ENCODE measurements at places on chromosomes 1 and 21.

DNA sequence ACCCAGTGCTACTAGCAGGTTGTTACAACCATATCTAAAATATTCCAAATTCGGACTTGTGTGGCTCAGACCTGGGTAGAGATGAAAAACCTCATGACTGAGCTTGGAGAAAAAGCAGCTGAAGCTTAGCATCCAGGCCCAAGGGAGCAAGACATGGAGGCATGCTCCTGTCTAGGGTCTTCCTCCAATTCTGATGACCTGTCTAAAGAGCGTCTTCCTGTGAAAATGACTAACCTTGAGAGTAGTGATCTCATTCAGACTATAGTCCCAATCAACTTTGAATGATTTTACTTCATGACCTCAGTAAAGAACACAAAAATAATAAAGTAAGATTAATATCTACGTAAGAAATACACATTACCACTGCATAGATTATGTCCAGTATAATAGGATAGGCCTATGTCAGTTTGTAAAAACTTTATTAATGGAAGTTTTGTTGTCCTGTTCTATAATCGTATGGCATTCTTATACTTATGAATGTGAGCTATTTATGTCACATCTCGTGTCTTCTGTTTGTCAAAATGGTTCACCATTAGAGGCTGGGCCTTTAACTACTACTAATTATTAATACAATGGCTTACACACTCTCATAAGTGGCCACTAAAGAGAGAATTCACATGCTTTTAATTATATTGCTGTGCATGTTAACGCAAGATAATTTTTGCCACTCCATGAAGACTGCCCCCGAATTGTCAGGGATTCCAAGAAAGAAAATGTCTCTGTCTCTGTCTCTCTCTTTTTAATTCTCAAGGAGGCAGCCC lies 201.3 kb downstream of the NCAM2 start:
- DNase-seq: no peak

- DNase-seq: no peak
Measured at GRCh38 chr1:90291431-90292216, 296.7 kb downstream of the ZNF326 start.

DNA sequence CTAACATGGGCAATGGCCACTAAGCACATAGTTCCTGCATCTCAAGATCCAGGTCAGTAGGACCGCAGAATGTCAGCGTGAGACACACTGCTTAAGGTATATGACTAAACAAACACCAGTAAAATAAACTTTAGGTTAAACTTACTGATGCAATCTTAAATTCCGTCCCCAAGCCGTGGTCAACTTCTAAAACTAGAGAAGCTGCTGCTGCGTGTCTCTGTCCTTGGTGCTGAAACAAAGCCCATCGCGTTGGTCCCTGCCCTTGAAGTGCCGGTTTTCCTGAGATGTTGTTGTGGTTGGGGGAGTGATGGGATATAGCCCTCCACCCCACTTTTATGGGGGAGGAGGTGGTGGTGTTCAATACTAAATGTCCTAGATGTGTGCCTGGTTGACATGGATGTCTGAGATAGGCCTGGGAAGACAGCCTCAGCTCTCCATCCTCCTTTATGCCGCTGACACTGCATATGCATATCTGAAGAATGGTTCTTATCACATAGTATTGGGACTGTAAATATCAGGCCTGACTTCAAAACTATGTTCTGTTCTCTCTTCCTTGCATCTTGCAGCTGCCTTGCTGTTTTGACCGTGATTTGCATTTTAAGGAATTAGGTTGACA lies 72.0 kb upstream of the KCNA3 start:
- DNase-seq: no peak

DNA sequence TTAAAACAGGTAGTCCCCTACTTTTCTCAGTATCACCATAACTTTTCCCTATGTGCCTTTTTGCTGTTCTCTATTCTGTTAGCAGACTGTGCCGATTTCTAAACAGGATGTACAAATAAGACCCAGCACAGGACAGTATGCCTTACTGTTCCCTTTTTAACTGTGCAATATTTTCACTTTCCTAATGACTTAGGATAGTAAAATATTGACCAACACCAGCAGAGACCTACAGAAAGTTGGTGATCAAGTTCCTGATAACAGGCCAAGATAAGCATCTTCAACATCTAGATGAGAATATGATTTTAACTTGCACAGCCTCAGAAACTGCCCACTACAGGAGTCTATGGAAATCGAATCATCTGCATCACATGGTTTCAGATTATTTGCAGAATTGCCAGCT lies 42.0 kb downstream of the ADSS2 start:
- no peak for DNase-seq

- peak; percentile 80 for DNase-seq
Measured at GRCh38 chr1:32179443-32180185, at the start of gene TXLNA. TXLNA (plus strand) TSS chr1:32179675; CDS start chr1:32180346, 671 bp downstream.

DNA sequence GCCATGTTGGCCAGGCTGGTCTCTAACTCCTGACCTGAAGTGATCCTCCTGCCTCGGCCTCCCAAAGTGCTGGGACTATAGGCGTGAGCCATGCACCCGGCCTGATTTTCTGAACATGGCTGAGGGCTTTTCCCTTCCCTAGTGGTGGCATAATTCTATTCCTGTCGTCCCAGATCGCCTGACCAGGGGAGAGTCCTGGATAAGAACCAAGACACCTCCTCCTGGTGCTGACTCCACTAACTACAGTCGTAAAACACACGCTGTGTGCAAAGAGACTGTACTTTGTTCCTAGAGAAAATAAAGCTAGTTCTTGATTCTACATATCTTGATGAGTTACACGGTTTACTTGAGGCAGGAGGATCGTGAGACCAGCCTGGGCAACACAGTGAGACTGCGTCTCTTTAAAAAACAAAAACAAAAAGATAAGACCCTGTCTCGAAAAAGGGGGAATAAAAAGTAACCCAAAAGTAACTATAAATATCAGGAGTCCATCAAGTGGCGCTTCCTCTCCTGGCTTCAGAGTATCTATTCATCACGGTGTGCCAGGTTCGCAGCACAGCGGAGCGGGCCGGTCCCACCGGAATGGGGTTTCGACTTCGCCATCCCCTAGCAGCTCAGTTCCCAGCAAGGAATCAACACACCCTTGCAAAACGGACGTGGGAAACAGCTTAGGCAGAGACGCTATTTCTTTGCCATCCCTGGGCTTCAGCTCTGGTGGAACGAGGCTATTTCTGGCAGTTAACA lies 973 bp downstream of the SDF4 start:
- no peak for DNase-seq

GRCh38 chr1:31798433-31799195 lies 17.2 kb downstream of the SPOCD1 start:
- no peak for DNase-seq

- no peak for DNase-seq
Measured at GRCh38 chr1:4485398-4485797, 169.0 kb upstream of the AJAP1 start.

- no peak for DNase-seq
Measured at GRCh38 chr1:179015396-179015795, 10.3 kb upstream of the FAM20B start.

DNA sequence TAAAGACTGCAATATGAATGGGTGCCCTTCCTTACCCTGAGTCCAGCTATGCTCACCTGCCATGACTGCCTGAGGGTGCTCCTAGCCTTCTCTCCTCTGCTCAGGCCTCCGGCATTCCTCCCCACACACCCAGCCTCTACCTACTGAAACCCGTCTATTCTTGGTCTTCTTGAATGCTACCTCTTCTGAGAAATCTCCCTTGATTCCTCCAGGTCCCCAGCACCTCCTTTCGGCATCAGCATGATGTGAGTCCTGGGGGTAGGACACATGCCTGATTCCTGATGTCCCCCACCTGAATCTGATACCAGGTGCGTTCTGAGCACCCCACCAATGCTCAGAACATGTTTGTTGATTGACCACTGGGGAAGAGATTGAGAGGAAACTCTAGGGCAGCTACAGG lies 8.6 kb downstream of the LDLRAD1 start:
- DNase-seq: no peak

Data from stimulated activated CD8-positive, alpha-beta memory T cell treated with anti-CD3 and anti-CD28 coated beads, Interleukin-15, amount 100 ng/mL, for 24 hours (primary cell).